ENCODE measurements at places on chromosomes 11 and 22.

- DNase-seq, result no peak
Observed at GRCh38 chr11:131811383-131811782, 441.0 kb downstream of the NTM start.

DNA sequence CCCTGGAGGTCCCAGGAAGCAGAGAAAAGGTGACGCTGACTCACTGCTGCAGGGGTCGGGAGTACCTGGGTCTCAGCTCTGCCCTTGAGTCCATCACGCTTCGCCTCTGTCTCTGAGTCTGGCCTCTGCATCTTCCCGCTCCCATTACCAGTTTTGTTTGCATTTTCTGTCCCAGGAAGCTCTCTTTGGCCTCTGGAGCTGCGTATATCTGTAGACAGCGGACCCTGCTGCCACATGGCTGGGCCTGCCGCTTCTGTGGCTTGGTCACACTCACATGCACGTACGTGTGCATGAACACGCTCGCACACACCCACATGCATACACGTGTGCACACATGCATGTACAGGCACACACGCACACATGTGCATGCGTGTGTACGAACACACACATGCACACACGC lies 20.8 kb upstream of the APOBEC3A start:
- no peak for DNase-seq

GRCh38 chr11:68632802-68633201 lies 51.5 kb upstream of the GAL start:
- DNase-seq, result no peak

DNA sequence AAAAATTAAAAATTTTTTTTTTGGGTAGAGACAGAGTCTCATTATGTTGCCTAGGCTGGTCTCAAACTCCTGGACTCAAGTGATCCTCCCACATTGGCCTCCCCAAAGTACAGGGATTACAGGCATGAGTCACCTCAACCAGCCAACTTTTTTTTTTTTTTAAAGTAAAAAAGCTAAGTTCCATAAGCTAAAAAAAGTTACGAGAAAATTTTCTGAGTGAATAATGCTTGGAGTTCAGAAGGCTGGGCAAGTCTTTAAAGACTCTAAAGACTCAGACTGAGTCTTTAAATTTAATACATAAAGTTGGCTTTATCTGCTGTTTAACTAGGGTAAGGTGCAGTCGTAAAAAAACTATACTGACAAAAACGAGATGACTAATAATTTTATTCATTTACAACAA lies 5.6 kb downstream of the DDX6 start:
- DNase-seq, result no peak

- DNase-seq, result no peak
Observed at GRCh38 chr11:86675017-86675416, 2.6 kb upstream of the ME3 start.

DNA sequence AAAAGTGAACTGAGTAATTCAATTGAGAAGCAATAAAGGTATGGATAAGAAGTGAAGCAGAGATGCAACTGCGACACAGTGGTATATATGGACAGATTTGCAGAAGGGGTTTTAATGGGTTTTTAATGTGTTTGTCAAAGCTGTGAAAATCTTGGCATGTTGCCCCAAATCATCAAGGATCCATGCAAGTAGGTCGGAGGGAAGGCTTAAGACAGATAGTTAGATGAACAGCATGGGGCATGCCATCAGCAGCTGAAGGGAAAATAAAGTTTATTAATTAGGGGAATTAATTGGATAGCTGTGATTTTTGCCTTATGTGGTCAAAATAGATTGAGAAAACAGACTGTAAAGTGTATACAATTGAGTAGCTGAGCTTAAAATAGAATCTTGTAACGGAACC lies 840.1 kb downstream of the JRKL start:
- DNase-seq, result no peak

DNA sequence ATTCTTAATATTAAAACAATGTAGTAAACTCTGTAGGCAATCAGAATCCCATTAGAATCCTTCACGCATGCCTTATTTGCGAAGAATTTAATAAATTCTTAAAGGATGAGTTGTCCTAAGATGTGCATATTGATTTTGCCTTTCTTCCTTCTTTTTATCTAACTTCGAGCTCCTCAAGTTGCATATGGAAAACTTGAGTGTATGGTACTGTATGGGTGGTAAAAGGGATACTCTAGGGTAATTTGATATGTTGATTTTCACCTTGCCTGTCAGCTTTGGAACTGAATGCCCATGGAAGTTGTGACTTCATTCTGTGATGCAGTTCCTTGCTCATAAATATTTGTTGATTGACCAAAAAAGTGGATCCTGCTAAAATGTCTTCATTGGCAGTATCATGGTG lies 193.8 kb downstream of the DDX10 start:
- DNase-seq, result no peak

DNA sequence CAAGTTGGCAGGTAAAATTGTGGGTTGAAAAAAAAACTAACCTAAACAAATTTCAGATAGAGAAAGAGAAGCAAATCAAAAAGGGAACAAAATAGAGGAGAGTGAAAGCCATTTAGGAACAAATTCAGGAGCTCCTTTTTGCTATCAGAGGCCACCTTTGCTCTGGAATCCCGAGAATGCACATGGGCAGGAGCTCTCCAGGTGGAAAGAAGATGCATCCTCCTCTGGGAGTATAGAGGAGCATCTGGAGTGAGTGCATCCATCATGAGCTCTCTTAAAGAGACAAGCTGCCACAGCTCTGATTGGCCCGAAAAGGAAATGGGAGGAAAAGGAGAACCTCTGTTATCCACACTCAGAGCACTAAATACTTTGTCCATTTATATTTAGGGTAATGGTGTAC lies 26.3 kb downstream of the MRGPRX1 start:
- no peak for DNase-seq

GRCh38 chr22:44042249-44043218 lies 18.4 kb downstream of the PARVB start:
- no peak for DNase-seq

- DNase-seq, result no peak
Observed at GRCh38 chr11:5380740-5381342, 2.8 kb upstream of the OR51M1 start.

DNA sequence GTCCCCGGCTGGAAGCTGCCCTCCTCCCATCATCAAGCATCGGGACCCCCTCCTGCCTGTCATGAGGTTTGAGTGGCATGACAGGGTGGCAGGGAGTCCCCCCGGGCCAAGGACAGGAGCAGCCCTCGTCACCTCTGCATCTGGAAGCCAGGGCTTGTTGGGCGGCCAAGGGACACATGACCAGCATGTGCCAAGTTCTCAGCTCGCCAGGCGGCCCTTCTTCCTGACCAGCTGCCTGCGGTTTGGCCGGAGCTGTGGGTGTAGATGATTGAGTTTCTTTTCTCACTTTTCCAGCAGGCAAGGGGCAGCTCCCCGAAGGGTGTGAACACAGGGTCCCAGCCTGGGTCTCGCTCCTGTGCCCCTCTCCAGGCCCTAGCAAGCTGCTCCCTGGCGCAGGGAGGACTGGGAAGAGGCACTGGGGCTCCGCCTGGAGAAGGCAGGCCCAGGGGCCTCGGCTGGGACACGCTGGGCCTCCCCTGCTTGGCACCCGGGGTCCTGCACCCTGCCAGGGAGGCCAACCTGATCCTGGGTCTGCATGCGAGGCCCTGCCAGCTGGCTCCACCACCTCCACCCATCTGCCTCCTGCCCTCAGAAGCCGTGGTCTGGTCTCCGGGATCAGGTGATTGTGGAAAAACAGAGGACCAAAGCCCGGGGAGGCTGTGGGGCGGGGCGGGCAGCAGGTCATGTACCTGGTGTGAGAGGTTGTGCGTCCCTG lies 13.4 kb downstream of the ARHGAP8 start:
- DNase-seq, result no peak

DNA sequence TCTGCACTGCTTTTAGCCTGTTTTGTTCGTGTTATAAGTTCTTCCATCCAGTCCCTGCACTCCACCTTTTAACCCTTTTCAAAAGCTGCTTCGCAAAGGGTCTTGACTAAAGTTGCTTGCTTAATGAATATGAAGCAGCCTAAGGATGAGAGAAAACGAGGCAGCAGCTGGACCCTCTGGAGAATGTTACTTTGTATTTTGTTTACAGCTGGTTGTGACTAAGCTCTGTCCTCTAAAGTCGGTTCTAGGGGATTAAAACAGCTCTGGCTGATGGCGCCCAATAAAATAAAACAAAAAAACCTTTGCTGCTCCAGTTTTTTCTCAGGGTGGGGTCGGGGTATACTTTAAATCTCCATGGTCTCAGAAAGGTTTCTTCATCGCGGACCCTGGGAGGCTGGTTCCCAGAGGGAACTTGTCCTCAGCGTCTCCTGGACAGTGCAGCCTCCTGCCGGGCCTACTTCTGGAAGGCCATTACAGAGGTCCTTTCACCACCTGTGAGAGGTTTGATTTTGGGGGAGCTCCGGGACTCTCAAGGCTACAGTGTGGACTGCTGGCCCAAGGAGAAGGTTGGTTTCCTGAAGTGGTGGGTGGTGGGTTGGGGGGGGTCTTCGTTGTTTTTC lies 836 bp upstream of the RBM4 start:
- DNase-seq, result no peak

- no peak for DNase-seq
Observed at GRCh38 chr11:95485115-95485900, 254.3 kb upstream of the SESN3 start.

GRCh38 chr11:30853439-30853838 lies 267.3 kb upstream of the MPPED2 start:
- no peak for DNase-seq

- DNase-seq, result no peak
Observed at GRCh38 chr22:20469110-20469868, 26.3 kb downstream of the KLHL22 start.

DNA sequence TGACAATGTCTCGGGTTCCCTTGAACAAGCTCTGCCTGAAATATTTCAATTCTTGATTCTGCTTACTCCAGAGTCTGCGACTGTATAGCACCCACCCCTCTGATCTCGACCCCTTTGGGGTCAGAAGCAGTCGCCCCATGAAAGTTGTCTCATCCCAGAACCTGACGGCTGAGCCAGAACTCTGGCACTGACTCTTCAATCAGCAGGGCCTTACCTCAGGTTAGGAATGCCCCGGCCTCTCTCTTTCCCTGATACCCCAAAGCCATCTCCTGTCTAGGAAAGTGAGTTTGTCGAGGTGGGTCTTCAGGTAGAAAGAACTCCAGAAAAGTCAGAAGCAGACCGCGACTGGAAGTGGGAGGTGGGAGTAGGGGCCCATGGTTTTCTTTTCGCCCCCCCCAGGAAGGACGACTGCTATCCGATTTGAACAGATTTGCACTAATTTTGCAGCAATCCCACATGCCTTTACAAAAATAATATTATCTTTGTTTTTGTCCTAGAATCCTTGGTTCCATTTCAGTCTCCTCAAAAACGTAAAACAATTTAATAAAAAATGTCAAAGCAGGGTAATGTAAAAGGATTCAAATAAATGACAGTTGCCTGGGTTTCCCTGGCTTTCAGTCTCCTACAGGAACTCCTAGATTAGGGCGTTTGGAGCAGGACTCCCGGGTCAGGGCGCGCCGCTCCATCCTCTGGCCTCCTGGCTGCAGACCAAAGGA lies 898 bp upstream of the ROBO3 start:
- no peak for DNase-seq

Measured in stimulated activated CD8-positive, alpha-beta memory T cell treated with anti-CD3 and anti-CD28 coated beads, Interleukin-15, amount 100 ng/mL, for 24 hours (primary cell).